Activated CD4-positive, alpha-beta memory T cell treated with anti-CD3 and anti-CD28 coated beads for 36 hours (primary cell): ENCODE measurements at places on chromosomes 3 and 15. TPM values are rescaled to one million over a fixed set of nuclear protein-coding genes. Genes with fewer than 3 reads are reported as not detected.

GRCh38 chr3:129577925-129578786 lies 28.3 kb downstream of the PLXND1 start:
- no peaks in the 10 kb centered on the region for H3K36me3 ChIP-seq
- H3K27ac ChIP-seq: peak overlapping the region; percentile 52
- H3K27me3 ChIP-seq: no peaks in the 10 kb centered on the region
- H3K4me3 ChIP-seq: no peak overlapping the region
- peaks cover 23% of the 10 kb centered on the region for H3K4me1 ChIP-seq

GRCh38 chr3:15873415-15873814 lies 75.6 kb upstream of the ANKRD28 start:
- H3K27me3 ChIP-seq: no peaks in the 10 kb centered on the region
- no peaks in the 10 kb centered on the region for H3K4me1 ChIP-seq
- H3K36me3 ChIP-seq: peaks cover 4% of the 10 kb centered on the region
- no peak overlapping the region for H3K27ac ChIP-seq
- no peak overlapping the region for H3K4me3 ChIP-seq

DNA sequence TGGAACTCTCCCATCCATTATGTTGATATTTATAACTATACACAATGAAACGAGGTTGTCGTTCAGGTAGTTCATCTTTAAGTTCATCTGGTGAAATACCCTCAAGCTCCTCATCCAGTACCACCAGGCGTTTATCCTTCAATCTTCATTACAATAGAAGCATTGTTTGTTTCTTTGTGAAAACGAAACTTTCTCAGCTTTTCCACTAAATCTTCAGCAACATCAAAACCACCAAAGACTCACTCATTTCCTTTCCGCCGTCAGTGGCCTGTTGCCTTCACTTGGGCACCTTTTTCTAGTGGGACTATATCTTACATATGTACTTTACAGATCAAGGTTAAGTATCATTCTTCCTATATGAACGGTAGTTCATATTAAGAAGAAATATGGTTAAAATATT lies 44.1 kb upstream of the TFG start:
- no peaks in the 10 kb centered on the region for H3K36me3 ChIP-seq
- DNase-seq: peak; percentile 57
- H3K4me1 ChIP-seq: peaks cover 21% of the 10 kb centered on the region
- peak overlapping the region; percentile 21 for H3K4me3 ChIP-seq
- H3K27ac ChIP-seq: peak overlapping the region; percentile 45

GRCh38 chr3:16257309-16257708 lies 7.4 kb downstream of the DPH3 start:
- H3K4me3 ChIP-seq: no peak overlapping the region
- DNase-seq: no peak
- no peaks in the 10 kb centered on the region for H3K27me3 ChIP-seq
- peaks cover 16% of the 10 kb centered on the region for H3K4me1 ChIP-seq

DNA sequence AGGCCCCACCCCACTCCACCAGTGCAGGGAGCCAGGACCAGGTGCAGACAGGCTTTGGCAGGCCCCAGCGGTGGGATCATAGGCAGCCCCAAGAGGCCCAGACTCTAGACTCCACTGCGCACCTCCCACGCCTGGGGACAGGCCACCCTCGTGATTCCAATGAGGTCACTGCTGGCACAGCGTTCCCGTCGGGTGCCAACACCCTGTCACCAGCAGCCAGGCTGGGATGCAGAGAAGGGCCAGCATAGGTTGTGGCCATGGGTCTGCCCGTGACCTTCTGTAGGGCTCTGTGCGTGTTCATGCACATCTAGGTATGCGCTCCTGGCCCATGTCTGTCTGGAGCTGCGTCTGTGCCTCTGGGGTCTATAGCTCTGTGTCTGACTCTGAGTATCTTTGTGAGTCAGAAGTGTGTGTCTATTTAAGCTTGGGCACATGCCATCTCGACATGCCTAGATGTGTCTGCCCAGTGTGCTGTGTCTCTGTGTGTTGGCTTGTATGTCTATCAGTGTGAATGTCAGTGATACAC lies 13.0 kb downstream of the VIPR1 start:
- no peaks in the 10 kb centered on the region for H3K27me3 ChIP-seq
- no peak for DNase-seq
- H3K36me3 ChIP-seq: peaks cover 2% of the 10 kb centered on the region
- no peak overlapping the region for H3K27ac ChIP-seq
- H3K4me1 ChIP-seq: peaks cover 25% of the 10 kb centered on the region
- H3K4me3 ChIP-seq: no peak overlapping the region

- H3K4me3 ChIP-seq: no peak overlapping the region
- no peaks in the 10 kb centered on the region for H3K4me1 ChIP-seq
- DNase-seq: no peak
- H3K36me3 ChIP-seq: no peaks in the 10 kb centered on the region
- H3K27ac ChIP-seq: no peak overlapping the region
Measured at GRCh38 chr15:59384507-59384906, 11.8 kb upstream of the MYO1E start.

DNA sequence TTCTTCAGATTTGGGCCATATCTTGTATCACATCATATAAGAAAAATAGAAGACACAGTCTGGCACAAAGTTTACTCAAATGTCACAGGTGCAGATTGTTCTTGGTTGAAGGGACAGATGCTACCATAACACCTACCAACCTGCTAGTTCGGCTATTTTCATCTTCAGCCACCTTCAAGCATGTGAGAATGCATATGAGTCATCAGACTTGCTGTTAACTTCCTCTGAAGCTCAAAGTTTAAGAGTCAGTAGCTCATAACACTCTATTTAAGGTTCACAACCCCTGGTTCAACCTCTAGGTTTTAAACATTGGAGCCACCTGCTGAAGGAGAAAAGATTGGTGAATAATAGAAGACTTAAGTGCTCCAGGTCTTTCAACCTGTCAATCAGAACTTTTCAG lies 522.8 kb downstream of the NLGN1 start:
- H3K4me1 ChIP-seq: no peaks in the 10 kb centered on the region
- H3K4me3 ChIP-seq: no peak overlapping the region
- no peaks in the 10 kb centered on the region for H3K27me3 ChIP-seq
- DNase-seq: no peak
- H3K27ac ChIP-seq: no peak overlapping the region

GRCh38 chr3:186150041-186150830 lies 41.3 kb upstream of the ETV5 start:
- H3K27me3 ChIP-seq: peaks cover 43% of the 10 kb centered on the region
- H3K4me1 ChIP-seq: peaks cover 13% of the 10 kb centered on the region
- H3K4me3 ChIP-seq: no peak overlapping the region
- no peak overlapping the region for H3K27ac ChIP-seq
- DNase-seq: no peak

DNA sequence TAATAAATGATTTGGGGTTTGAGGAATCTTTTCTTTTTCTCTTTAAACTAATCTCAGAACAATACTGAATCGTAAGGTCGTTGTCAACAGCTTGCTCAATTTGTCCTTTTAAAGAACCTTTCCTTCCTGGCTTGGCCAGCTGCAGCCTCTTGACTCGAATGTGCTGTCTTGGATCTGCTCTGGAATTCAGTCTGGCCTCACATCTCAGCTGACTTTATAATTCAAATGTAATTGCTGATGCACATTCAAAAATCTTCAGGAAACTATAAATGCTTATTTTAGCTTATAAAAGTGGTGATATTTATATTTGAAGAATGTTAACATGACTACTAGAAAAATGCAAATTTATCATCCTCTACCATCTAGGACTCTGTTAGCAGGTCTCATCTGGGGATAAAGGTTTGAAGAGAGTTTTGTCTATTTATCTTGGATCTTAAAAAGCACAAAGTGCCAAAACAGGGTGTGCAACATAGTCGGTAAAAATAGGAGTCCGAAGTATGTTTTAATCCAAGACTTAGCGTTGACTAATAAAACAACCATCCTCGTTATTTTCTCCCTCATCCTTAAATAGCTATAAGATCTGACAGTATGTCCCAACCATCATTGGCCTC lies 1035.2 kb downstream of the MCTP2 start:
- DNase-seq: no peak
- no peaks in the 10 kb centered on the region for H3K4me1 ChIP-seq
- no peaks in the 10 kb centered on the region for H3K36me3 ChIP-seq
- H3K4me3 ChIP-seq: no peak overlapping the region

DNA sequence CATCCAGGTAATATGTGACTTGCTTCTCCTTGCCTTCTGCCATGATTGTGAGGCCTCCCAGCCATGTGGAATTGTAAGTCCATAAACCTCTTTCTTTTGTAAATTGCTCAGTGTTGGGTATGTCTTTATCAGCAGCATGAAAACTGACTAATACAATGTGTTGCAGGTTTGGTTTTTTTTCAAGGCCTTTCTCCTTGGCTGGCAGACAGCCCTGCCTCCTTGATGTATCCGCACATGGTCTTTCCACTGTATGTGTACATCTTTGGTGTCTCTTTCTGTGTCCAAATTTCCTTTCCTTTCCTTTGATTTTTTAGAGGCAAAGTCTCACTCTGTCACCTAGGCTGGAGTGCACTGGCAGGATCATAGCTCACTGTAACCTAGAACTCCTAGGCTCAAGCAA lies 260.1 kb downstream of the TUSC7 start:
- H3K27ac ChIP-seq: no peak overlapping the region
- no peaks in the 10 kb centered on the region for H3K36me3 ChIP-seq
- no peaks in the 10 kb centered on the region for H3K27me3 ChIP-seq
- no peak overlapping the region for H3K4me3 ChIP-seq
- DNase-seq: no peak

DNA sequence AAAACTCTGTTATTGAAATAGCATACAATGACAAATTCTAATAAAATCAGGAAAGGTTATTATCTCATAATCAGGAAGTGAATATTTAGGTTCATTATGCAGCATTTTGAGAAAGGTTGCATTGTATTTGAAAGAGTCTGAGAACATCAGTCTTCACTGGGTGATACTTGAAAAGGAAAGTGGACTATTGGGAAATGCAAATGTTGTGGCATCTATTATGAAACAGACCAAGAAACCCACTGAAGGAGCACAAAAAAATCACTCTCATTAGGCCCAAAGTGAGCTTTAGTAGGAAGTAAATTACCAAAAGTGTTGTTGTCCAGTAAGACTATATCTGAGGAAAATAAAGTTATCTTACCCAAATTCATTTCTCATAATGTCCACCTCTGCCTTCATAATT lies 90.8 kb downstream of the ZPLD1 start:
- no peak overlapping the region for H3K27ac ChIP-seq
- H3K27me3 ChIP-seq: peaks cover 5% of the 10 kb centered on the region
- H3K36me3 ChIP-seq: no peaks in the 10 kb centered on the region
- H3K4me1 ChIP-seq: no peaks in the 10 kb centered on the region
- H3K4me3 ChIP-seq: no peak overlapping the region

DNA sequence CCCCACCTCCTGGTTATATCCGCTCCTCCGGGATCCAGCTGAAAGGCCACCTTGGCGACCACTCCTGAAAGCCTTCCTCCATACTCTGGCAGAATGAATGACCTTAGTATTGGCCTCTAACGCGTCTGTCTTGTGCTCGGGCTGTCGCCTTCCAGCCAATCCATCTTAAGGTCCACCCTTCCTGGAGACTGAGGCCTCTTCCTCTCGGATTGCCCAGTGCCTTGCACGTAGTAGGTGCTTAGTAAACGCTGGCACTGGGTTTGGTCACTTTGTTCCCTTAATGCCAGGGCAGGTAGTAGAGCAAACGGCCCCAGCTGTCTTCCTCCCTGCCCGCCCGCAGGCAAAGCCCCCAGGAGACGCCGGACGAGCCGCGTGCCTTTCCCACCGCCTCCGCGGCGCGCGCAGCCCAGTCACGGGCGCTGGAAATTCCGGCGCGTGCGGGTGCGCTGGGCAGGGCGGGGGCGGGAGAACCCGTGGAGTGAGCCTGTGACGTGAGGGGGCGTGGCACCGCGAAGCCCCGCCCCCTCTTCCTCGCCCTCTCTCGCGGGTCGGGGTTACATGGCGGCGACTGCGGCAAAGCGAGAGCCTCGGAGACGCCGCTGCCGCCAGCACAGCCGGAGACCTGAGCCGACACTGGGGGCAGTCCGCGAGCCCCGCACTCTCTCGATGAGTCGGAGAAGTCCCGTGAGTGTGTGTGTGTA lies at the start of gene MAPK6:
Gene MAPK6 (plus strand): TSS at position 527 of the 701 bp plus-strand sequence. CDS start 27,242 bp downstream, outside the sequence.
- H3K27ac ChIP-seq: peak within 1 kb of the TSS; percentile 99
- peaks cover 9% of the 10 kb centered on the region for H3K36me3 ChIP-seq
- H3K4me3 ChIP-seq: peak within 1 kb of the TSS; percentile 98
- DNase-seq: peak; percentile 95

DNA sequence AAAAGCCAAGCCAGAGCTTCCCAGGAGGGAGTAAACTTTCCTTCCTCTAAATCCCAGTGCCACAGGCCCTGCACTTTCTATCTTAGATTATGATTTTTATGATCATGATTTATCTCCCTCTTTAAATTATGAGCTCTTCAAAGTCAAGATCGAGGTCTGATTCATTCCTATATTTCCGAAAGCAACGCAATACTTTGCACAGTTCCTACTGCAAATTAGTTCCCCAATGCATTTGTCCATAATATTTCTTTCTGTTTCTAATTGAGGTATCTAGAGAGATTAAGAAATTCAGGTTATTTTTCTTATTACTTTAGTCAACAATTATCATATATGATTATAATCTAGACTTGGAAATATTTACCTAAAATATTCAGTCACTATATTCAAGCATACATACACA lies 173.1 kb upstream of the LPP start:
- no peak overlapping the region for H3K27ac ChIP-seq
- H3K4me3 ChIP-seq: no peak overlapping the region
- H3K4me1 ChIP-seq: peaks cover 59% of the 10 kb centered on the region
- peaks cover 3% of the 10 kb centered on the region for H3K36me3 ChIP-seq
- H3K27me3 ChIP-seq: no peaks in the 10 kb centered on the region

- DNase-seq: no peak
Measured at GRCh38 chr3:126313166-126313565, 44.0 kb downstream of the KLF15 start.

DNA sequence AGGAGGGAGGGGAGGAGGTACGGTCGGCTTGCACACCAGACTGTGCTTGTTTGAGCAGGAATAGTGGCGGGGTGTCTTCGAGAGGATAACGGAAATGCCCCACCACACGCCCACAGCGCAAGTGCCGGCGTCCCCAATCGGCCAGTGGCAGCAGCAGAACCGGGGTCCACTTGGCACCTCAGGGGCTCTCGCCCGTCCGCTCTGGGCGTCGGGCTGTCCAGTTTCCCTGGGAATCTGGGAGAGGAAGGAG lies 53.7 kb downstream of the CCDC54 start:
- H3K27me3 ChIP-seq: peaks cover 5% of the 10 kb centered on the region
- H3K27ac ChIP-seq: peak overlapping the region; percentile 16

- no peak overlapping the region for H3K27ac ChIP-seq
- no peaks in the 10 kb centered on the region for H3K27me3 ChIP-seq
- no peaks in the 10 kb centered on the region for H3K36me3 ChIP-seq
- no peak overlapping the region for H3K4me3 ChIP-seq
Measured at GRCh38 chr3:10485380-10485779, 20.0 kb downstream of the ATP2B2 start.

CTXN2 gene
- total RNA-seq: not detected

SCN11A gene
- total RNA-seq: 0.02 TPM

LCTL gene
- not detected for total RNA-seq

GOLGA6D gene
- 0.12 TPM for total RNA-seq

ADAMTS7 gene
- 0.10 TPM for total RNA-seq

KBTBD12 gene
- not detected for total RNA-seq

CTDSPL gene
- 5.1 TPM for total RNA-seq

RNU5B-1 gene
- not detected for total RNA-seq

GCHFR gene
- total RNA-seq: 36.0 TPM

ZBED2 gene
- 609 TPM for total RNA-seq

NAALADL2 gene
- total RNA-seq: not detected

SLC28A1 gene
- total RNA-seq: not detected

ZNF639 gene
- total RNA-seq: 23.5 TPM

C3orf49 gene
- total RNA-seq: not detected
